Hippocampal formation (tissue), 2 donors: ENCODE measurements at places on chromosomes 16 and 17.

DNA sequence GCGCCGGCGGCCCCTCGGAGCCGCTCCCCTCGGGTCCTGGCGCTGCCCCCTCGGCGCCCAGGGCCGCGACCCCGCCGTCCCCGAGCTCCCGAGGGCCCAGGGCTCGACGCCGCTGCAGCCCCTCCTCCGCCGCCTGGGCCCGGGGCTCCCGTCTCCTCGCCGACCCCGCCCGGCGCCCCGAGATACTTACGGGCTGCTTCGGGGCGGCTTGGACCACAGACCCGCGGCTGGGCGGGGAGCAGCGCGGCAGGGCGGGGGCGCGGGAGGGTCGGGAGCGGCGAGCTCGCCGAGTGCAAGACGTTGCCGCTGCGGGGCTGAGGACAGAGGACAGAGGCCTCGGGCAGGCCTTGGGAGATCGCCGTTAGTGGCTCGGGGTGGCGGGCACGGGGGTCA lies 290 bp downstream of the TOB1 start:
- DNase-seq = no peak

- DNase-seq = peak; percentile 78
These were observed at the start of gene HID1 for GRCh38 chr17:74972107-74972972. HID1 (minus strand) TSS chr17:74972759; CDS start chr17:74972656, 103 bp downstream.

GRCh38 chr17:74094651-74095050 lies 108.8 kb upstream of the RPL38 start:
- no peak for DNase-seq

DNA sequence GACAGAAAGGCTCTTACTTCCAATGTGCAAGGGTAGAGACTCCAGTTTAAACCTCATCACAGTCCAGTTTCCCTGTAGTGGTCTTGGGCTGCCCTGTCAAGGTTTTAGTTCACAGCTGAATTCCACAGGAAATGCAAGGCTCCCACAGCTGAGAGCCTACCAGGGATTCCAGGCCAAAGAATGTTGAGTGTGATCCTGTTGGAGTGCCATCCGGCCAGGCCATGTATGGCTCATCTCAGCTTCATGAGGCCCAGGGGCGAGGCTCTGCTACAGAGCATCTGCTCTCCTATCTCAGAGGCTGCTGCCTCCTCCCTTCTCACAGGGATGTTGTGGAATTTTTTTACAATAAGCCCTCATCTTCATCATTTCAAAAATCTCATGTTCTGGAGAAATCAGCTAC lies 239.8 kb upstream of the CCL2 start:
- no peak for DNase-seq

DNA sequence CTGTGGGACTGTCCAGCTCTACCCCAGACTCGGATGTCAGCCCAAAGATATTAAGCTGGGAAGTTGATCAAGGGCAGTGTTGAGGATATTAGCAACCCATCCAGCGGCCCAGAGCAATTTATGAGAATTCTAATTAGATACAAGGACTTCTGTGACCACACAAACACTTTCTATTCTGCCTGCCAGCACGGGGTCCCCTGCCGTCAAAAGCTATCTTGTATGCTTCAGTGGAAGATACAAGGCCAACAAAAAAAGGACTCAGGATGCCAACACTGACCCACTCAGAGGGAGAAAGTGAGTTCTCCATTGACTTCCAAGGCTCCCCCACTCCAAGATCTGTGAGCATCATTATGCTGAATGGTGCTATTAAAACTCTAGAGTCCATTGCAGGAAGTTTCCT lies 390.7 kb downstream of the GRIN2A start:
- no peak for DNase-seq

DNA sequence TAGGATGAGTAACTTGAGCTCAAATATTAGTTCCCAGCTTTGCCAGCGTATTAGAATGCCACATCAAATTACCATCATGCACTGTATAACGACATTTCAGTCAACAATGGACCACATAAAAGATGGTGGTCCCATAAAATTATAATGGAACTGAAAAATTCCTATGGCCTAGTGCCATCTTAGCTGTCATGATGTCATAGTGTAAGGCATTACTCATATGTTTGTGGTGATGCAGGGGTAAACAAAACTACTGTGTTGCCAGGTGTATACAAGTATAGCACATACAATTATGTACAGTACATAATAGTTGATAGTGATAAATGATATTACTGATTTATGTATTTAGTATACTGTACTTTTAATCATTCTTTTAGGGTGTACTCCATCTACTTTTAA lies 54.4 kb upstream of the NETO2 start:
- DNase-seq = no peak

- no peak for DNase-seq
These were observed 883.6 kb downstream of the KCNJ2 start for GRCh38 chr17:71052971-71053370.

- DNase-seq = no peak
These were observed 75.7 kb upstream of the FAM20A start for GRCh38 chr17:68676856-68677255.

- DNase-seq = no peak
These were observed 66.7 kb downstream of the RPH3AL start for GRCh38 chr17:285751-286422.

DNA sequence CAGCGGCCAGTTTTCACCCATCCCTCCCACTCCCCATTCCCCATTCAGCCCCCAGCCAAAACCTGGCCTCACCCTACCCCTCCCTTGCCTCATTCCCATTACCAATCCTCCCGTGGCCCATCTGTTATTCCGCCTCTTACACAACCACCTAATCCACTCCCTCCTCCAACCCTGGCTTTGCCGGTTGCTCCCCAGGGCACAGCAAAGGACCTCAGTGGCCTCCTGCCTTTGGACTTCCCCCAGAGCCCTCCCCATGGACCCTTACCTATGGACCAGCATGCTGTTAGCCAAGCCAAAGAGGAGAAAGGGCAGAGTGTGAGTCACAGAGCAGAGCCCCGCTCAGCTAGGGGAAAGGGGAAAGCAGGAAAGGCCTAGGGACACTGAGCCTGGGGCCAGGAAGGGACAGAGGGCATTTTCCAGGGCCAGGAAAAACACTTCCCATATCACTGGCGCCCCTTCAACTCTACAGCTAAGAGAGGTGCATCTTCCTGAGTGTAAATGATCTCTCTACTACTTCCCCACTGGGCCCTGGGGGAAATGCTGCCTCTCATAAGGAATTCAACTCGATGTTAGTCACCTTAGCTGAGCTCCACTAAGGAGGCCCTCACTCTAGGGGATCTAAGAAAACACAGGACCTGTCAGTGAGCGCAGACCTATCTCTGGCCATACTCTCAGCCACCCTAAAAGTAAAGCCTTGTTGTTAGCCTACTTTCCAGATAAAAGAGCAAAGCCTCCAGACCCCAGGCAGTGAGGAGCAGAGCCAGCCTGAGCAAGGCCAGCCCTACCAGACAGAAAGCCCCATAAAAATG lies 10.6 kb downstream of the PEMT start:
- no peak for DNase-seq
